Left forelimb (tissue), 1 donor: ENCODE measurements at places on chromosomes 13 and 19.
A peak's percentile ranks its signal among the peaks of the same experiment; 100 is the strongest.

- no peak for DNase-seq
Measured at GRCh38 chr13:96379967-96380366, 290.1 kb downstream of the HS6ST3 start.

- peak; percentile 80 for DNase-seq
Measured at GRCh38 chr19:49113762-49114629, at the start of gene LIN7B. LIN7B (plus strand) TSS chr19:49114370; CDS start chr19:49114405, 35 bp downstream.

- no peak for DNase-seq
Measured at GRCh38 chr13:85333506-85334020, 465.7 kb downstream of the SLITRK6 start.

DNA sequence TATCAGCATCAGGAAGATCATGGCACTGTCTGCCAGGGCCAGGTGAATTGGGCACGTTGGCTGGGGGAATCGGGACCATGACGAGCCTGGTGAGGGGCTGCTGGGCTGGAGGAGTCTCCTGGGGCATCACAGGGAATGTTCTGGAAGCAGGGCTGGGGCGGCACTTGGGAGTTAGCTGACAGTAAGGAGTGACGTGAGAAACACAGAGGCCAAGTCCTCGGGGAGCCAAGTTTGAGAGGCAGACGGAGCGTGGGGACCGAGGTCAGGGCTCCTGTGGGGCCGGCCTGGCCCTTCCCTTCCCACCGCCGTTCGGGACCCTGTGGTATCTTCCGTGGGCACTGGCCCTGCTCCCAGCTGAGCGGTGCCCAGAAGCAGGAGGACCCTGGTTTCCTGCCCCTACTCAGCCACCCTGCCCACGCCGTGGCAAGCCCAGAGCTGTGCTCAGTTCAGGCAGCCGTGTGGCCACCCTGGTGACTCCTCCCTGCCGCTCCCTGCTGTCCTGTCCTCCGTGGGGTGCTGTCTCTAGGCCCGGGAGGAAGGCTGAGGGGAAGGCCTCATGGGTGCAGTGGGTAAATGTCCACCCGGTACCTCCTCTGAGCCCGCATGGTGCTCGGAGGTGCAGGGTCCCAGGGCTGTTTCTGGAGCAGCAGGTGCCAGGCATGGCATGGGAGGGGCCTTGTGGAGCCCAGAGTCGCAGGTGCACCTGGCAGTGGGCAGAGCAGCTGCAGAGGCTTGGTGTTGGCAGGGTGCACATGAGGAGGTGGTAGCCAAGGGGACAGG, 25.2 kb downstream of the CRTC1 start:
- DNase-seq, result no peak

- DNase-seq, result no peak
Measured at GRCh38 chr13:93859716-93860115, 619.8 kb downstream of the DCT start.

GRCh38 chr13:113351514-113352026, 12.4 kb downstream of the GRTP1 start:
- DNase-seq, result no peak

DNA sequence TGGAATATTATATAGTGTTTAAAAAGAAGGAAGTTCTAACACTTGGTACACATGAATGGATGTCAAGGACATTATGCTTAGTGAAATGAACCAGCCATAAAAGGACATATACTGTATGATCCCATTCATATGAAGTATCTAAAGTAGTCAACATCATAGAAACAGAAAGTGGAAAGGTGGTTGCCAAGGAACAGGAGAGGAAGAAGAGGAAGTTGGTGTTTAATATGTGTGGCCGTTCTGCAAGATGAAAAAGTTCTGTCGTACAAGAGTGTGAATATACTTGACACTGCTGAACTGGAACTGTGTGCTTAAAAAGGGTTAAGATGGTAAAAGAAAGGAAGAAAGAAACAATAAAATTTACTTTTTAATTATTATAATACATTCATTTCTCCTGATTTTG, 33.1 kb upstream of the C1QTNF9 start:
- no peak for DNase-seq

GRCh38 chr19:38952395-38953165, 21.8 kb downstream of the MRPS12 start:
- DNase-seq, result no peak

GRCh38 chr13:79290595-79291244, 115.3 kb downstream of the RBM26 start:
- no peak for DNase-seq

DNA sequence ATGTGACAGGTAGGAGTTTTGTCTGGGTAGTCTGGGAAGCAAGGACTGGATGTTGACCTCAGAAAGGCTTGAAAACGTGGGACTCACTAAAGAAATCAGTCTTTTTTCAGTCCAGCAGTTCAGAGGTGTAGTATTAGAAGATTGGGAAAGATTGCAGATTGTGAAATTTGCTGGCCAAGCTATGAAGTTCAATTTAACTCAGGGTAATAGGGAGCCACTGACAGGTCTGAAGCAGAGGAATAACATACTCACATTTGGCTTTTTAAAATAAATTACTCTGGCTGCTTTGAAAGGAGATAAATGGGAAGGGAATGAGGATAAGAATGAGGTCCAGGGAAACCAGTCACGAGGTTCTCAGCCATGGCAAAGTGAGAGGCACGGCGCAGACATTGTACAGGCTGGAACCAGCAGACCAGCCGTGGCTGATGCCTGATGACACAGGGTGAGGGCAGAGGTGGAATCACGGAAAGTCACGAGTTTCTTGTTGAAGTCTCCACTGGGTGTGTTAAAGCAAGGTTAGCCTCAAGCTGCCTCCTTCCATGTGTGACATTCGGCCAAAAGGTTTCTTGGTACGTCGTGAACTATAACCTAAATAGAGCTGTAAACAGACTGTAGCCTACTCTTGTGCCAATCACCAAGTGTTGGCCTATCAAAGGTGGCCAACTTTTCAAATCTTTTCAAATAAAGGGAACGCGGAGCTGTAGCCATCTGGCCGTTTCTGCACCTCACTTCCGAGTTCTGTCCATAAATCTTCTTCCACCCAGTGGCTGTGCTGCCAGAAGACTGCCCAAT, 377.6 kb downstream of the IRS2 start:
- DNase-seq, result no peak

DNA sequence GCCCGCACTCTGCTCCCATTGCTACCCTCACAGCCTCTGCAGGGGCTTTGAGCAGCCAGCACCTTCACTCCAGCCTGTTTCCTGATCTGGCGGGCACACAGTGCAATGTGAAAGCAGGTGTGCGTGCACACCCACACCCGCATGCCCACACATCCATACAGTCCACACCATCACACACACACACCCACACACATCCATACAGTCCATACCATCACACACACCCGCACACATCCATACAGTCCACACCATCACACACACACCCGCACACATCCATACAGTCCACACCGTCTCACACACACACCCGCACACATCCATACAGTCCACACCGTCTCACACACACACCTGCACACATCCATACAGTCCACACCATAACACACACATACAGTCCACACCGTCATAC, 28.0 kb downstream of the PIAS4 start:
- no peak for DNase-seq

DNA sequence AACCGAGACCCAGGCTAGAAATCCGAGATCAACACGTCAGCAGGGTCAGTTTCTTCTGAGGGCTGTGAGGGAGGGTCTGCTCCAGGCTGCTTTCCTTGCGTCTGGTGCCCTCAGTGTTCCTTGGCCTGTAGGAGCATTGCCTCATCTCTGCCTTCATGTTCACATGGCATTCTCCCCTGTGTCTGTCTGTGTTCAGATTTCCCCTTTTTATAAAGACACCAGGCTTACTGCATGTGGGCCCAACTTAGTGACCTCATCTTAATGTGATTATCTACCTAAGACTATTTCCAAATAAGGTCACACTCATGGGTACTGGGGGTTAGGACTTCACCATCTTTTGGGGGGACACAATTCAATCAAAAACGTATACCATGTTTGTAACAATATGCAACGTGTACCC, 57.2 kb upstream of the C1QTNF9 start:
- no peak for DNase-seq

DNA sequence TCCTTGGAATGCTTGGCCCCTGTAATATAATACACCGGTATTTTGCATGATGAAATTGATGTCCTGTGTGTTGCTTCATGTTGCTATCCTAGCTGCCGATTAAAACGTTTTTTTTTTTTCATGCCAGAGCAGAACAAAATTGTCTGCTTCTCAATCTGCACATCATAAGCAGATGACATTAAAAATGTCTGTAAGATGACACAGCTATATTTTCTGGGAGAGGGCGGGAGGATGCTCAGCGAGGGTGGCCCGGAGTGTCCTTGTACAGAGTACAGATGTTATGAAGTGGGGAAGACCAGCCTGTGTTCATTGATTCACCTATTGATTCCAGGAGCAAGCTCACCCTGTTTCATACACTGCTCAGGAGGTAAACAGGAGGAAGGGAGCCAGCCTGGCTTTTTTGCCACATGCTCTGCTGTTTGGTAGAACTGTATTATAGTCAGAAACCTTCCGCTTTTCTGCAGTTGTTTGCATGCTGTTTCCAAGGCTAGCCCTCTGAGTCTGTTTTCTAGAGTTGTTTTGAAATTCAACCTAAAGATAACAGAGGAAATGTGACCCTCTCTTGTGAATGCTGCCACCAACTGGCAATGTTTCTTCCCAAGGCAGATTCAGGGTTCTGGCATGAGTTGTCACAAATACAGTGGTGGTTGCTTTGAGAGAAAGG, 4.7 kb upstream of the IRS2 start:
- DNase-seq, result no peak

GRCh38 chr19:12703046-12703445, 6.6 kb upstream of the FBXW9 start:
- DNase-seq, result no peak

GRCh38 chr19:9039728-9040127, 29.5 kb upstream of the MUC16 start:
- no peak for DNase-seq

GRCh38 chr13:75153834-75154233, 328.1 kb downstream of the TBC1D4 start:
- DNase-seq, result no peak

GRCh38 chr19:50359328-50359818, 6.1 kb downstream of the NAPSA start:
- DNase-seq, result no peak

DNA sequence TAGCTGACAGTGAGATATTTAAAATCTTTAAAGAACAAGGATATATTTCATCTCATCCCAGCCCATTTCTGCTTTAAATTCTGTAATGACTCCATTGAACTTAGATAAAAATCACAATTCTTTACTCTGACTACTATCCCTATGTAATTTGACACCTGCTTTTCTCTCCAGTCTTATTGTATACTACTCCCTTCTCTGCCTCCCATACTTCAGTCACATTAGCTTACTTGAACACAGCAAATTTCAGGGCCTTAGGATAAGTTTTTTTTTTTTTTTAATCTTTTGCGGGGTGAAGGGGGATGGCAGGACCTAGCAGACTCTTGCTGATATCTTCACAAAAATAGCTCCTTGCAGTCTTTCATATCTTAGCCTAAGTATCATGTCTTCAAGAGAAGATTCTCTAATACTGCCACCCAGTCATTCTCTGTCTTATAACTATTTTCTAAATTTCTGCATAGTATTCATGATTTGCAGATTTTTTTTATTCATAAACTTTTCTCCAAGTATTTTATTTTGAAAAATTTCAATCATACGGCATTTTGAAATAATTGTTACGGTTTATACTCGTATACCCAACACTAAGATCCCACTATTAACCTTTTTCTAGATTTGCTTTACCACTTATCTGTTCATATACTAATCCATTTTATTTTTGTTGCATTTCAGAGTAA, 151.4 kb downstream of the PCCA start:
- DNase-seq, result no peak

DNA sequence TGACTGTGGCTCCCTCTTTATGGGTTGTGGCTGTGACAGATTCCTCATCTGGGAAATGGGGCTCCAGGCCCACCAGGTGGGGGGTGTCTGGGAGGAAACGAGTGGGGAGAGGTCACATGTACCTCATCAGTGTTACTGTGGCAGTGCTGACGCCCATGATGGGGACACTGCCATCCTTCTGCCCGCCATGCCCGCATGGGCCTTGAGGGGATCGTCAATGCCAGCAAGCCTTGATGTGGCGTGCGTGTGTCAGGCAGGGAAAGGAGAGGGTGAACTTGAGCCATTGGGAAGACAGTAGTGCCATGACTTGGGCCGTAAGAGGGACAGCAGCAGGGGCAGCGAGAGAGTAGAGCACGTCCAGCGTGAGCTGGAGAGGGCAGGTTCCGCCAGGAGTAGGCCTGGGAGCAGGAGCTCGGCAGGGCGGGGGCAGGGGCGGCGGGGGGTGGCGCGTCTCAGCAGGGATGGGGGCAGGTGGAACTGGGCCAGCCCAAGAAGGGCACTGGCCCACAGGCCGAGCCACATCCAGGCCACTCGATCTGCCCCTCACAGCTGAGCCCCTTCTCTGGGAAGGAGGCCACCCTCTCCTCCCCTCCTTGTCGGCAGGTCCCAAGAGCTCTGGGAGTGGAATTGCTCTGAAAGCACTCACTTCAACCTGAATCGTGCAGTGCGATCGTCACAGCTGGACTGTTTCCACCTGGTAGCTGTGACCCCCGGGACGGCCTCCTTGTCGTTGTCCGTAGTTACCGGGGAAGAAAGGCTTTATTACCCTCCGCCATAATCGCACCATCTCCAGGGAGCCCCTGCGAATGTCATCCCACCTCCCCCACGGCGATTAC, 9.9 kb downstream of the KLHL26 start:
- no peak for DNase-seq

DNA sequence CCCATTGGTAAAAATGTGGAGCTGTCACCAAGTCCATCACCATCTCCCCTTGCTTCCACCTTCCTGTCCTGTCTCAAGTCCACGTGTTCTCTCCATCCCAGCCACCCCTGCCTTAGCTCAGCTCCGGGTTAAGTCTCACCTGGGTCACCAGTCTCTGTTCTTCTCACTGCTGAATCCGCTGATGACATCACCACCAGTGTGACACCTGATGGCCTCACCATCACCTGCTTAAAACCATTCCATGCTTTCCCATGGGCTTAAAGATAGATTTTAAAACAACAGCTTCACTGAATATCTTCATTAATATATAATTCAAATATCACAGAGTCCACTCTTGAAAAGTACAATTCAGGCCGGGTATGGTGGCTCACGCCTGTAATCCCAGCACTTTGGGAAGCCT, 42.1 kb downstream of the RGCC start:
- no peak for DNase-seq

DNA sequence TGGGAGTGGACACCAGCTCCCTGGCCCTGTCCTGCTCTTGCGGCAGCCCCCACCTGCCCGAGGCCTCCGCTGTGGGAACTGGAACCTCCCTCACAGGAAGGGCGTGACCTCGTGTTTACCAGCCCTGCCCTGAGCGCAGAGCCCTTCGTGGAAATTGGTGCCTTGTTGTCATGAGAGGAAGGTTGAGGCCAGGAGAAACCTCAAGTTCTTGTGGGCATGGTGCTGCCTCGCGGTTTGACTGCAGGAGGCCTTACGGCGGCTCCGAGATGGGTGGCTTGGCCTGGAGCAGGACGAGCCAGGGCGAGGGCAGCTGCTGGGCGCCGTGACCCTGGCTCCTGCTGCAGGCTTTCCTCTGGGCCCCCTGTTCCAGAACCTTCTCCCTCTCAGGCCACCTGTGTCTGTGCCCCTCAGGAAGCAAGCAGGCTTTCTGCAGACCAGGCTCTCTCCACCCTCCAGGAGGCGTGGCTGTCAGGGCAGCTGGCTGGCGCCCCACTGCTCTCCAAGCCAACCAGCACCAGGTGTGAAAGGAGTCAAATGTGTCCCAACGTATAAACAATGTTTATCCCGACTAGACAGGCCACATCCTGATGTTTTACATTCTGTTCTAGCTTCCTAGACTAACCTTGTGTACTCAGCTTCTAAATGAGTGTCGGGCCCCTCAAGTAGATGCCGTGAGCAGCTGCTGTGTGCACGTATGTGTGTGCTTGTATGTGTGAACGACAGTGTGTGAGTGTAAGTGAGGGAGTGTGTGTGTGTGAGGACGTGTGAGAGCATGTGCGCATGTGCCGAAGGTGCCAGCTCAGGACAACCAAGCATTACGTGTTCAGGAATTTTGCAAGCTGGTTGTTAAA, 10.4 kb upstream of the RASA3 start:
- DNase-seq, result no peak
